HepG2 (cell line): ENCODE measurements at places on chromosomes 12 and 14. TPM values are rescaled to one million over a fixed set of nuclear protein-coding genes. Genes with fewer than 3 reads are reported as not detected.
A peak's percentile ranks its signal among the peaks of the same experiment; 100 is the strongest.

COQ5 gene
- total RNA-seq = 41.5 and 59.8 TPM in 2 replicates

CCDC196 gene
- not detected in 2 replicates for total RNA-seq

ITPK1 gene
- 20.5 and 28.1 TPM in 2 replicates for total RNA-seq

PLEKHD1 gene
- total RNA-seq = not detected in 2 replicates

ACSM4 gene
- not detected in 2 replicates for total RNA-seq

SERPINA4 gene
- 17.2 and 39.1 TPM in 2 replicates for total RNA-seq

SOAT2 gene
- 6.1 and 14.9 TPM in 2 replicates for total RNA-seq

CRIP1 gene
- 53.9 and 59.7 TPM in 2 replicates for total RNA-seq

DNA sequence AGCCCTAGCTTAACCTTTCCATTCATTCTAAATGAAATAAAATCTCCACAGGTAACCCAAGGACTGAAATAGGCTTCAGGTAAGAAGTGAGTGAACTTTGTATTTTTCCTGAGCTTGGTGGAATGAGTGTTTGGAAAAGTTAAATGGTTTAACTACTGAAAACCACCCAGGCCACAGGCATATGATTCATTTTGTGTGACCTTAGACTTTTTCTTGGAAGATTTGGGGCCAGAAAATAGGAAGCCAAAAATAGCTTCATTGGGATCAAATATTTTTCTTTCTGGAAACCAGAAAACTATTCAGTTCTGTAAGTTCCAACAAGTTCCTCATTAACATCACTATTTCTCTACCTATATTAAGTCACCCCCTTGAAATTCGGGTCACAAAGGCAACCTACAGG lies 212.6 kb downstream of the PCNX1 start:
- DNase-seq = no peak

- no peak for DNase-seq
These were observed 953 bp upstream of the SNRPF start for GRCh38 chr12:95857799-95858198.

DNA sequence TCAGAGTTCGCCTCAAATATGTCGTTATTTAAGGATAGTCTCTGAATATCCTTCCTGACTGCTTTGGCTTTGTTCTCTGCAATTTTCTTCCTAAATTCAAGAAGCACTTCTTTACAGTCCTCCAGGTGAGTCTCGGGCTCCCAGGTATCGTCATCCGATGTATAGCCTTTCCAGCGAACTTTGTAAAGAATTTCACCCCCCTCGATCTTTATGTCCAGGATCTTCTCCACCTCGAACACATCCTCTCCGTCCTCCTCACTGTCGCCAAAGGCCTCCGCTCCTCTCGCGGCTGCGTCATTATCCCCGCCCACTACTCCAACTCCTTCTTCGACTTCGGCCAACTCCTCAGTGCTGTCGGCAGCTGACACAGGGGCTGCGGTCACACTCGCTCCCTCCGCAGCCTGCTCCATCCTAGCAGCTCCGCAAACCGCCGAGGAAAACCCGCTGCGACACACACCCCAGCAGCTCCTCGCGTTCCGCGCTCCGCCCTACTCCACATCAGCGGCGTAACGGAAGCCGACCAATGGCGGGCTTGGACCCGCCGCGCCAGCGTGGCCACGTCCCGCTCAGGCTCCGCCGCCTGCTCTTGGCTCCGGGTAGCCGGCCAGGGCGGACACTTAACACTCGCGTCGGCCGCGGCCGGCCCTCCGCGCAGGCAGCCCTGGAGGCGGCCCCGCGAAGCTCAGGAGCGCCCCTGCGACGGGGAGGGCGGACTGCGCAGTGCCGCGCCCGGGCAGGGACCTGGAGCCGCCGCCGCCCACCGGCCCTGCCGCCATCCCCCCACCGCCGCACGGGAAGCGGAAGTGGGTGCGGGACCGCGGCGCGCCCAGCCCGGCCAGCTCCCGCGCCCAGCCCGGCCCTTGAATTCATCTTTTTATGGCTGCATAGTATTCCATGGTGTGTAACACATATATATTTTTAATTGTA lies 4.1 kb downstream of the CD163L1 start:
- DNase-seq = no peak

GRCh38 chr14:58535044-58535443 lies 102.7 kb upstream of the DACT1 start:
- no peak for DNase-seq

DNA sequence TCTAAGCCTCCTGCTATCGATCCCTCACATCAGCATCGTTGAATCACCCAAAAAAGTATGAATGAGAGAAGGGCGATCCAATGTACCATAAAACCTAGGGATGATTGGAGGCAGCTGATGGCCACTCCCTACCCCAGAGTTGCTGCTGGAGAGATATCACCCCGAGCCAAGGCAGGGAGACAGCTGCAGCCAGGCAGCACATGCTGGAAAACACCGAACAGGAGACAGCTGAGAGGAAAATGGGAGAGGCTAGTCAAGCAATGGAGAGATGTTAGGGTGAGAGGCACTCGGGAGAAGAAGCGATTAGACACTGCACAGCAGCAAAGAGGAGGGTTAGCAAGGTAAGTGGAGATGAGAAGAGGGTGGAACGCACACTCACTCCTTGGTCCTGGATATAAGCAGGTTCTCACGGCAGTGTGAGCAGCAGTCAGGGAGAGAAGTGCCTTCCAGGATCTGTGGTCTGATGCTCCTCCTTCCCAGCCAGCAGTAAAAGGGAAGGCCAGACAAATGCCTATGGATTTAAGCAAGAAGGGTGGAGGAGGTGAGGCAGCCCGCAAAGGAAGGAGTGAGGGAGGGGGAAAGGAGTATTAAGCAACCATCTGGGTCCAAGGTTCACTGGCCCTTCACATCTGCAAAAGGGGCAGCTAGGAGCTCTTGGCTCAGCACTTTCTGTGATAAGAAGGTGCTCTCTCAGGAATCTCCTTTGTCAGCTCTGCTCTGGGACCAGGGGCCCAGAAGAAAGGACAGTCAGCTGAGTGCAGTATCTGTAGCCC lies at the start of gene SLC7A7:
Gene SLC7A7, minus strand, starts transcription at position 495 of the 773 bp plus-strand sequence. CDS start 2,037 bp downstream, outside the sequence.
- no peak for DNase-seq

DNA sequence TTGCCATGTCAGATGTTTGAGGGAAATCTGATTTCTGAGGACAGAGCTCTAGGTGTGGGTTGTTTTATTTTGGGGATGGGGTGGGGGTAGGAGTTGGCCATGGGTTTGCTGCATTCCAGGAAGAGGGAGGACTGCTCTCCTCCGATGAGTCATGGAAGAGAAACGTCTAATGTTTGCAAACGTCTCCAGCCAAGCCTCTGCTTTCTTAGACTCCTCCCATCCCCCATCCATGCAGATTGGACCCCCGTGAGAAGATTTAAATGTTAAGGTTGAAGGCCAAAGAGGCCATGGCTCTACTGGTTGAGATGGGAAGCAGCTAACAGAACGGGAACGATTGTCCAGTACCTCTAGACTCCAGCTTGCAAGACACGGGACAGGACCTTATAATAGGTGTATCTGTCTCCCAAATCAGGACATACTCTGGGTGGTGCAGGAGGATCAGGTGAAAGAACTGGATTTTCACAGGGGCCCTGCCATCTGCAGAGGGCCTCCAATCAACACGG lies 11.4 kb upstream of the ATP2A2 start:
- DNase-seq = no peak

- DNase-seq = no peak
These were observed 19.3 kb downstream of the NT5DC3 start for GRCh38 chr12:103821773-103822172.

DNA sequence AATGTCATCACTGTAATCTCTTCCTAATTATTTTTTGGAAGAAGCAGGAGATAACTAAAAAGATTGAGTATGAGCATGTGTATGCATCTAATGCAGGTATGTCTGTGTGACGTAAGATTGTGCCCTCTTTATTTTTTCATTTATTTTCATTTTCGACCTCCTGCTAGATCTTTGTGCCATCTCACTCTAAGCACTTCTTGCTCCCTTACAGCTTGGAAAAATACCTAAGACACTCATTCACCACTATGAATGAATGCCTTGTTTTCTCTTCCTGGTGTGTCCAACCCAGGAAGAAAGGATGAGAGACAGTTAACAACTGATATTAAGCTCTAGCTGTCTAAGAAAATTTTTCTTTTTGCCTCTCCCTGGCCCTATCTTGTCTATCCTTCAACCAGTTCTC lies 76.8 kb upstream of the CISTR start:
- no peak for DNase-seq

DNA sequence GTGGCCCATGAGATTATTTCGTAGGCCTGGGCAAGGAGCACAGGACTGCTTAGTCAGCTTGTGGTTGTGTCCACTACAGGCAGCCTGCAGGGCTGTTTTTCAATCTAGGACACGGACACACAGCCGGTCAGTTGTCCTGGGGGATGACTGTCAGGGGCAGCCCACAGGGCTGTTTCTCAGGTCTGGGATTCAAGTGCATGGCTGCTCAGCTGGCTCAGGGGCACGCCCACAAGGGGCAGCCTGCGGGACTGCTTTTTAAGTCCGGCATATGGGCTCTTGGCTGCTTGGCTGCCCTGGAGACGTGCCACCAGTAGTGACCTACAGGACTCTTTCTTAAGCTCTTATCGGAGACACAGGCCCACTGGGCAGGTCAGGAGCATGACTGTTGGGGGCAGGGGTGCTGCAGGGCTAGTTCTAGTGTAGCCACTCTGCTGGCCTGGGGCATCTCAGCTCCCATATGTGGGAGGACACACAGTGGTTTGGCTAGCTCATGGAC lies 26.6 kb upstream of the GTF2A1 start:
- no peak for DNase-seq

DNA sequence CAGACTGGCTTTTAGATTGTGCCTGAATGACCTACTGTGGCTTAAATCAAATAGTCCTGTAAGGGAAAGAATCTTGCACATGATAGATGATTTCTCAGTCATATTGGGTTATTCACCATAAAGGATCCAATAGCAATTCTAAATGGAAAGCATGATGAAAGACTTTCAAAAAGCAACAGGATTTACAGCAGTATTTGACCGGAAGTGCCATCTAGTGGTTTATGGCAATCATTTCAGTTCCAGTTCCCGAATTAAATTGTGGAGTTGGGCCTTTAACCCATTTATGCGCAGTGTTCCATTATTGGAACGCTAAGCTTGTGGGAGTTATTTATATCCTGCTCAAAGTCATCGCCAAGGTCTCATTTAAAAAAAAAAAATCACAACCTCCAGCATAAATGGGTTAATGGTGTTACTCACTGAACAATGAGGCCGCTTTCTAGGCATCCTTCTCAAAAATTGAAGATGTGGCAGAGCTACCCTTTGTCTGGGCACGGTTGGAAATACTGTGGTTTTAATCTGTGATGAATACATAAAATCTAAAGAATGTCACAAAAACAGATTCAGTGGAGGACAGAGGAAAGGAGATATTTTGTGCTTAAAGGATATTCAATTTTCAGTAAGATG lies 60.8 kb upstream of the REP15 start:
- DNase-seq = peak; percentile 44

GRCh38 chr14:72788255-72788654 lies 105.6 kb downstream of the DPF3 start:
- no peak for DNase-seq

GRCh38 chr14:93544212-93544611 lies 113.5 kb downstream of the UNC79 start:
- DNase-seq = no peak

- DNase-seq = no peak
These were observed 26.9 kb downstream of the GLIPR1L1 start for GRCh38 chr12:75361408-75361807.

GRCh38 chr12:54196396-54196795 lies 7.6 kb upstream of the SMUG1 start:
- DNase-seq = no peak

DNA sequence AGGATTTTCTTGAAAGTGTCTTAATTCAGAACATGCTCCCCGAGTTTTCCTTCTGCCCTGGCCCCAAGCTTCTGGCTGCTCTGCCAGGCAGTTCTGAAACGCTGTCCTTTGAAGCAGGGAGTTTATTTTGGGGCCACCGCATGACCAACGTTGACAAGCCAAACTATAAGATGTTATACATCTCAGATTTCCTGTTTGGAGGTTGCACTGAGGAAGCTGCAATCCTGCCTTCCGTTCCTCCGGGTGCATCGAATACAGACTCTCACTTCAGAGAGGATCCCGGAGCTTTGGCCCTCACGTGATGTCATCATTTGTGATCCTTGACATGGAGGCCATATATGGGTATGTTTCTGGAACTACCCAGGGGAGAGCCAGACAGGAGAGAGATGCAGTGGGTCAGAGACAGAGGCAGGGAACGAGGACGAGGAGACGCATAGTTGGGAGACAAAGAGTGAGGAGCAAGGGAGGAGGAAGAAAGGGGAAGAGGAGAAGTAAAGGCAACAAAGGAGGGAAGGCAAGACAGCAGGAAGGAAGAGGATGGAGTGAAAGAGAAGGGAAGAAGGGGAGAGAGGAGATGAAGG lies at the start of gene ASB2:
Gene ASB2, minus strand, starts transcription at position 94 of the 581 bp plus-strand sequence. CDS start 12,031 bp downstream, outside the sequence.
- DNase-seq = no peak

- DNase-seq = no peak
These were observed 392.6 kb downstream of the FUT8 start for GRCh38 chr14:65805113-65805473.

DNA sequence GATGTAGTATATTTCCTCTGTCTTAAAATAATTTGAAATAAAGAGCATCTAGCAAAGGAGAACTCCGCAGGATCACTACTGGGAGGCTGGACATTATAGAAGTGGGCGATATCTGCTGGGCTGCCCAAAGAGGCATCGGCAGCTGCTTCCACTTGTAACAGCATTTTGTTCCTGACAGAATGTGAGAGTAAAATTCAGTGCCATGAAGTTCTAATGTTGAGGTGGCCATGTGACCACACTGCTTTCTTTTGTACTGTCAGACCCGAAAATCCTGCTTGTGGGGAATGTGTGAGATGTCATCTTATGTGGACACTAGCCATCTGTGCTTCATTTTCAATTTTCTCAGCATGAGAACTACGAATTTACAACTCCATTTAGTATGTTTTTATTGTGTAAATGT lies 151.9 kb downstream of the ACSS3 start:
- DNase-seq = no peak

DNA sequence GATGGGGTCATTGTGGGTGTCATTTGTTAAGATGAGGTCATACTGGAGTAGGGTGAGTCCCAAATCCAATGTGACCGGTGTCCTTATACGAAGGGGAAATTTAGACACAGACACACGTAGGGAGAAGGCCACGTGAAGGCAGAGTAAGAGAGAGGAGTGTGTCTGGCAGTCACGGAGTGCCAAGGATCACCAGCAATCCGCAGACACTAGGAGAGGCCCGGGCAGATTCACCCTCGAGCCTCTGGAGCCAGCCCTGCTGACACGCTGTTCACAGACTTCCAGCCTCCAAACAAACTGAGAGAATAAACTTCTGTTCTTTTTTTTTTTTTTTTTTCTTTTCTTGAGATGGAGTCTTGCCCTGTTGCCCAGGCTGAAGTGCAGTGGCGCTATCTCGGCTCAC lies 24.9 kb downstream of the BRI3BP start:
- DNase-seq = no peak

GRCh38 chr14:96215452-96216244 lies 11.0 kb downstream of the BDKRB2 start:
- DNase-seq = no peak
